ENCODE measurements at places on chromosomes 16 and 17.

DNA sequence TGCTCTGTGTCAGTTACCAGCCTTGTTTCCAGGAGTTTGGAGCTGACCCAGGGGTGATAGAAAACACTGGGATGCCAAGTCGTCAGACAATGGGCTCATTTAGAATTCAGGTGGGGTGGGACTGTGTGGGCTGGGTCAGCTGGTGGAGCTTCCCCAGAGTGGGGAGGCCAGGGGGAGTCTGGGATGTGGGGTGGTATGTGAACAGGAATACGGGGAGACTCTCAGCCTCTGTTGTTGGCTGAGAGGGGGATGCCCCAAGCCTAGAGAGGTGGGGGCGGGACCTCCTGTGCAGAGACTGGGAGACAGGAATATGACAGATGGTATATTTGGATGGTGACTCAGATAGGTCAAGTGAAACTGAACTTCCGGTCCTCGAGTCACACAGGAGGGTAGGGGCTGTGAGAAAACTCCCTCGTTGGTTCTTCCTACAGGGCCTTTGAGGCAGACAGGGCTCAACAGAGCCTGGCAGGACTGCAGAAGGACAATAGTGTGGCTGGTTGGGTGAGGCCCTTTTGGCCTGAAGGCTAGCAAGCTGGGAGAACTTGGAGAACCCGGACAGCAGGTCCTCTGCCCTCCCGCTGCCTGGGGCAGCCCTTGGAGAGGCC, 23.7 kb downstream of the CDH1 start:
- DNase-seq, result peak; percentile 50

GRCh38 chr17:29111816-29112499, 68.2 kb downstream of the MYO18A start:
- peak; percentile 54 for DNase-seq

GRCh38 chr16:30499284-30499683, 26.7 kb downstream of the ITGAL start:
- DNase-seq, result no peak

DNA sequence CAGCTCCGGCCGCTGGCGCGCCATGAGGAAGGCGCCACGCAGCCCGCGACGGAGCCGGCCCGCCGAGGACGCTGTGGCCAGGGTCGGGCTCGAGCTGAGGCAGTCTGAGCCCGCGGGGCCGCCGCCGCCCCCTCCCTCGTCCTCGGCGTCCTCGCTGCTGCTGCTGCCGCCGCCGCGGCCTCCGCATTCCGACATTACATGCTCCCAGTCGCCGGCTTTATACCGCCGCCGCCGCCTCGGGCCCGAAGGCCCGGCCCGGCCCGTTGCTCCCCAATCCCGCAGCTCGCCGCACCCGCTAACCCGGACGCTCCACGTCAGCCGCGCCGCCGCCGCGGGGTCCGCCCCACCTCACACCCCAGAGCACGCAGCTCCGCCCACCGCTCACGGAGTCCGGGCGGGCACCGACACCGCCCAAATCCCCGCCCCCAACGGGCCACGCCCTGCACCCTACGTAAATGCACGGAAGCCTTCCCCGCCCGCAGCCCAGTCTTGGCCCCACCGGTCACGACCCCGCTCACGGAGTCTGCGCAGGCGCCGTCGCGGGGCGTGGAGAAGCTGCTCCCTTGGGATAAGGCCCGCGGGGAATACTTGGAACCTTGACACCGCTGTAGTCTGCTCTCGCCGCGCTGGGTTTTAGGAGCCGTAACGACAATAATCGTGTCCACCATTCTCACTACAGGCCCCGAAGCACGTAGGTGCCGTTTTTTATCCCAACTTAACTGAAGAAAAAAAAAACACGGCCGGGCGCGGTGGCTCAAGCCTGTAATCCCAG, at the start of gene TXNDC11:
TXNDC11 (minus strand) TSS at position 322 of the 772 bp plus-strand sequence; CDS start at position 195, 127 bp downstream.
- DNase-seq, result peak; percentile 99

DNA sequence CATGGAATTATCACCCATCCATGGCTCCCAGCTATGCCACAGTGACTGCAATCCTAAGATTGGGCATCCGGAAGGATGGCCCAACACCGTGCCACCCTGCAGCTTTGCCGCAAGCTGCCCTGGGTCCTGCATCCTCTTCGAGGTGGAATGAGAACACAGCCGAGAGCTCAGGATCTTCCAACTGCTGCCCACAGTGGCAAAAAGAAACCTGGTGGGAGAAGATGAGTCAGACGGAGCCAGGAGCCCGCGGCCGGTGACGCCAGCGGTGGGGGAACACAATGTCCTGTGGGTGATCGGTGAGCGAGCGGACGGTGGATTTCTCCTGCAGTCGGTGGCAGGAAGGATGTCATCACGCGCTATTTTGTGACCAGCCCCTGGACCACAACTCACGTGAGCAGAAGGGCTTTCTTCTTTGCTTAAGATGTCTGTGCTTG, 20.1 kb downstream of the CD7 start:
- DNase-seq, result no peak

- no peak for DNase-seq
Observed at GRCh38 chr17:65442250-65442649, 119.2 kb downstream of the AXIN2 start.

- DNase-seq, result peak; percentile 38
Observed at GRCh38 chr17:80263253-80264204, 2.9 kb downstream of the RNF213 start.

- no peak for DNase-seq
Observed at GRCh38 chr16:4680673-4681470, 12.5 kb upstream of the NUDT16L1 start.

GRCh38 chr17:36977066-36977465, 28.3 kb downstream of the AATF start:
- no peak for DNase-seq

- no peak for DNase-seq
Observed at GRCh38 chr16:4180511-4180910, 61.4 kb downstream of the SRL start.

- DNase-seq, result no peak
Observed at GRCh38 chr16:81401035-81401950, 43.3 kb upstream of the CMIP start.

- peak; percentile 66 for DNase-seq
Observed at GRCh38 chr16:80084614-80085013, 456.2 kb upstream of the DYNLRB2 start.

- DNase-seq, result no peak
Observed at GRCh38 chr17:56495556-56495955, 97.9 kb upstream of the NOG start.

DNA sequence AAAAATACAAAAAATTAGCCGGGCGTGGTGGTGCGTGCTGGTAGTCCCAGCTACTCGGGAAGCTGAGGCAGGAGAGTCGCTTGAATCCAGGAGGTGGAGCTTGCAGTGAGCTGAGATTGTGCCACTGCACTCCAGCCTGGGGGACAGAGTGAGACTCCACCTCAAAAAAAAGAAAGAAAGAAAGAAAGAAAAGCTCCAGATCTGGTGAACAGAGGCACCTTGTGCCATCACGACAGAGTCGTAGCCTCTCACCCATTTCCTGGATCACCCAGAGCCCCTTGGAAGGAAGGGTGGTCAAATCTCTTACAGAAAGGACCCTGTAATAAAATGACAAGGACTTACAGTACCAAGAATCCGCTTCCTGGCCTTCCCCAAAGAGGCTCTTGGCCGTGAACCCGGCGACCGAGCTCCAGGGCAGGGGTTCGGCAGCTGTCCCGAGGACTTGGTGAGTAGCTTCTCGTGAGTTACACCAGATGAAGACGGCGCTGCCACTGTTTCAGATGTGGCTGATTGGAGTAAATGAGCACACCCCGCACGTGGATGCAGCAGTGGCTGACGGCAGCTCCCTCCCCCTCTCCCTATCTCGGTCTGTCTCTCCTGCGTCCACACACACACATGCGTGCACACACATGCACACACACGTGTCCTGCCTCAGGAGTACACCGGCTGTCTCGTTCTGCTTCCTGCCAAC, 13.5 kb downstream of the LGALS3BP start:
- DNase-seq, result no peak

DNA sequence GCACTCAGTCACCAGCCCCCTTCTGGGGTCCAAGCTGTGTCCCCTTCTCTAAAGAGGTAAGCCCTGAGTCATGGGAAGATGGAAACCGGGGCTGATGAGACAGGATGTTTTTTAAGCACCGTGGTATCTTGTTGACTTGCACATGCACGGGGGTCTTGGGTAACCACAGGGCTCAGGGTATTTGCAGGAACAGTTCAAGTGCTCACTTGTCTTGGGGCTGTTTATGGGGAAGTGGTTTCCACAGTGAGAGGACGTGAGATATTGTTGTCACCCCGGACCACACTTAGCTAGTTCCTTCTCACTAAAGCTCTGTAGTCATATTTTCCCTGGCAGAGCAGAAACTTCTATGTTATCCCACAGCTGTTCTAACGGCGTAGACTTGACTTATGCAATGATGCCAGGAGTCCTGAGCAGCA, 7.7 kb downstream of the CCL3L1 start:
- no peak for DNase-seq

- no peak for DNase-seq
Observed at GRCh38 chr16:85782451-85782850, 16.9 kb downstream of the EMC8 start.

- no peak for DNase-seq
Observed at GRCh38 chr17:65797809-65798208, 236.4 kb upstream of the AXIN2 start.

DNA sequence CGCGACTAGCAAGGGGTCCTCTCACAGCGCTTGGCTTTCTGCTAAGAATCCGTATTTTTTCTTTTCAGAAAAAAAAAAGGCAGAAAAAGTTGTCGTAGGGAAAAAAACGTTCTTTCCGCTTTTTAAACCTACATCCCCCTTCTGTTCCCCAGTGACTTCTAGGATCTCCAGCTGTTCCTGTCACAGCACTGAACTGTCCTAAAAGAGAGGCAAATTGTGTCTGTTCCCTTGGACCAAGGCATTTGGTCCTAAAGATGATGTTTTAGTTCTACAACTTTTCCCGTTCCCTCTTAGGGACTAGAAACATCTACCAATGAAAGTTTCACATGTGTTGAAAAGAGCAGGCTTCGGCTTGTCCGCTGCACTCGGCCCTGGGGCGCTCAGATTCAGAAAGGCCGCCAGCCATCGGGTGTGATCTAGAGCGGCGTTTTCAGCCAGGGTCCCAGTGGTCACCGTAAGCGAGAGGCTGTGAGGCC, 100.7 kb upstream of the CHMP6 start:
- DNase-seq, result no peak

DNA sequence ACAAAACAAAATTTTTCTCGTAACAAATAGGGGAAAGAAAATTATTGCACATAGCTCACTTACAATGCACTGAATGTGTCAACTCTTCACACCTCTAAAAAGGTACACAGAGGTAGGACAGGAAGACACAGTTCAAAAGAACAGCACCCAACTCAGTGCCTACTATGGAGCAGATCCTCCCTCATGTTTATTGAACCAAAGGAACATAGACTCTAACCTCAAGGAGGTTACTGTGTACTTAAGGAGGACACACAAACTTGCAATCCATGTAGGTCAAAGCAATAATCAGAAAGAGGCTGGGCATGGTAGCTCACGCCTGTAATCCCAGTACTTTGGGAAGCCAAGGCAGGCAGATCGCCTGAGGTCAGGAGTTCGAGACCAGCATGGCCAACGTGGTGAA, 50.3 kb downstream of the SLC39A11 start:
- DNase-seq, result no peak

DNA sequence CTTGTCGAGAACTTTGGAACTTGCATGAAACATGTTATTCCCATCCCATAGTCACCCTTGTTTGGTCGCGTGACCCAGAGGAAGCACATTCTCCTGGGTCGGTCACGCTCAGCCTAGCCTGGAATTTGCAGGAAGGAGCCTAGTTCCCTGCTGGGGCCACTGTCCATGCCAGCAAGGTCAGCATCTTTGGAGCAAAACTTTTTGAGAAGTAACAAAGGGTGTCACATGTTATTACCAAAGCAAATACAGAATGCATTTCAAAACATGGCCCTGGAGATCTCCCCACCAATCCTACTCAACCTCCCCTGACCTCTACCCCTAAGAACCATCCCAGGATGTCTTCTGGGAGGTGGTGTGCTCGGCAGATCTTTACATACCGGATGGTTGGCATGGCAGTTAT, 26.2 kb upstream of the IRF8 start:
- DNase-seq, result no peak

DNA sequence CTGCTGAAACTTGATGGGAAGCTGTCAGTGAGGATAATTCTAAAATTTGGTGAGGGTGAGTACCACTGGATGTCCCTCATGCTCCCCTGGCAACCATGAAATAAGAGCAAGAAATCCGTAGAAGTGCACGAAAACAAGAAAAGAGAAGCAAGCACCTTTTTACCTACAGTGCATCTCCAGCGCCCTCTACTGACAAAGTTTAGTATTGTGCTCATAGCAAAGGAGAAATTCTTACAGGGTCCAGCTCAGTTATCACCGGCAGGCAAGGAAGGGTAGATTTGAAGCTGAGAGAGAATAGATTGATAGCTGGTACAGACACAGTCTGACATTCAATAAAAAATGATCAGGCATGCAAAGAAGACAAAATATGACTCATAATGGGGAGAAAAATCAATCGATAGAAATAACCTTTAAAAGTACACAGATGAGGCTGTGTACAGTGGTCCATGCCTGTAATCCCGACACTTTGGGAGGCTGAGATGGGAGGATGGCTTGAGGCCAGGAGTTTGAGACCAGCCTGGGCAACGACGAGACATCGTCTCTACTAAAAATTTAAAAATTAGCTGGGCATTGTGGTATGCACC, 28.3 kb upstream of the TEX2 start:
- DNase-seq, result no peak

DNA sequence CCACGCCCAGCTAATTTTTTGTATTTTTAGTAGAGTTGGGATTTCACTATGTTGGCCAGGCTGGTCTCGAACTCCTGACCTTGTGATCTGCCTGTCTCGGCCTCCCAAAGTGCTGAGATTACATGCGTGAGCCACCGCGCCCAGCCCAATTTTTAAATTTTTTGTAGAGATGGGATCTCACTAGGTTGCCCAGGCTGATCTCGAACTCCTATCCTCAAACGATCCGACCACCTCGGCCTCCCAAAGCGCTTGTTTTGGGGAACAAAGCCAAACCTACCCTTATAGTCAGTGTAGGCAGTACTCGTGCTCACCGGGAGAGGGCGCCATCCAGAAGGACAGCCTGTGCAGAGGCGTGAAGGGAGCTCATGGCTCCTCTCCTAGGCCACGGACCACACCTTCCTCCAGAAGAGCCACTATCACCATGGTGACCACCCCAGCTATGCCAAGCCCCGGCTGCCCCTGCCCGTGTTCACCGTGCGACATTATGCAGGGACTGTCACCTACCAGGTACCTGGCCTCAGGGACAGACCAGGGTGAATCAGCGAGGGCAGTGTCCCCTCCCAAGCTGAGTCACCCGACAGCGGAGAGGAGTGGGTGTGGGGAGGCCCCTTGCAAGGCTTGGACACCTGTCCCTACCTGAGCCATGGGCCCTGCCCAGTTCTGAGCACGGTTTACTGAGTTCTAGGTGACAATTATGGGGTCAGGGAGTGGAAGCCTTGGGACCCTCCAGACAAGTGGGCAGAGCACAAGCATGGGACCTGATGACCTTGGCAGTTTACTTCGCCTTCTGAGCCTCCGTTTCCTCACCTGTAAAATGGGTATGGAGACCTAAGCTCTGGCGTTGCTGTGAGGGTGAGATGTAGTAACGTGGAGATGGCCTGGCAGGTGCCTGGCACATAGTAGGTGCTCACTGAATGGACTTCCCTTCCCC, 13.7 kb downstream of the MYO15B start:
- peak; percentile 2 for DNase-seq

- DNase-seq, result no peak
Observed at GRCh38 chr16:12361016-12361415, 384.5 kb downstream of the SNX29 start.

GRCh38 chr17:83099570-83100181, 20.3 kb downstream of the METRNL start:
- DNase-seq, result no peak

GRCh38 chr16:70723740-70724145, 37.9 kb upstream of the MTSS2 start:
- DNase-seq, result no peak

- no peak for DNase-seq
Observed at GRCh38 chr17:15917438-15918027, 27.4 kb upstream of the ADORA2B start.

- DNase-seq, result peak; percentile 35
Observed at GRCh38 chr17:4199818-4200402, 56.9 kb downstream of the CYB5D2 start.
